ENCODE measurements at places on chromosomes 2 and 18. TPM values are rescaled to one million over a fixed set of nuclear protein-coding genes. Genes with fewer than 3 reads are reported as not detected.

GRCh38 chr2:174487108-174487819 is 435 bp upstream of the GPR155 start:
- DNase-seq = peak; percentile 99

Gene SH3BP4
- total RNA-seq = 72.1 TPM

DNA sequence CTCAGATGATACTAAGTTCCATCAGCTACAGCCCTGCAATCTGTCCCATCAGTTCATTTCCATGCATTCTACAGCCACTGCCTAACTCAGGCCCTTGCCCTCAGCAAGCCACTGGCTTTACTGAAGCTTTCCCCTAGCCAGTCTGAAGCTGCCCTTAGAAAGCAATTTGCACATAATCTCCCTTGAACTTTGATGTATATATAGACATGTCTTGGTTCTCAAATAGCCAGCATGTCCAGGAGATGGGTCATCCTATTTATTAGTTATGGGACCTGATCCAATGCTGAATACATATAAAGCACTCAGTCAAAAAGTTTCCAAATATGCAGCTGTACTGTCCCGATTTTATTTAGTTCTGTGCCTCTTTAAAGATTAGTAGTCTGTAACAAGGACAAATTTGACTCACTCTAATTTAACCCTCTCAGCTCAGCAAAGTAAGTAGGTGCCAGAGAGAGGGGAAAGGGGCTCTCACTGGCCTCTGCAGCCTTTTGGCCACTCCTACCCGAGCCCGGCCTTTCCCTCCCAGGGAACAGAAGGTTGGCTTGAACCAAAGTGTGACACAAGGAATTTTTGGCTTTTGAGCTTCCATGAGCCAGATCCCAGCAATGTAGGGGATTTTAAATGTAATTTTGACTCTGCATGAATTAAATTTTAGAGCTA is 70.7 kb downstream of the CCDC93 start:
- no peak for DNase-seq

DNA sequence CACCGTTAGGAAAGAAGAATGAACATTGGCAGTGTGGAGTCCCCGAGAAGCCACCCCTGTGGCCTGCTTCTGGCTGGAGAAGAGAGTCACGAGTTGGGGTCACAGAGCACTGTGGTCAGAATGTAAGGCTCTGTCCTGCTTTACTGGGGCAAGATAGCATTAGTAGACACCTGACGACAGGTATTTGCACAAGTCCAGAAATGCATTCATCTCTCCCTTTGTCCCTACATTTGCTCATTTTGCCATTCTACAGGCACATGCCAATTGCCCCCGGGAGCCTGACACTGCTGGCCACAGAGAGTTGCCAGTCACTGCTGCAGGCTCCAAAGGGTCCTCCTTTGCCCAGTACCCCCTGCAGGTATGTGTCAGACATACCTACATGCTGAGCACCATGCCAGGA is 133.3 kb downstream of the SMAD2 start:
- DNase-seq = no peak

GRCh38 chr2:46939626-46940359 is 24.2 kb upstream of the MCFD2 start:
- DNase-seq = no peak
